ENCODE measurements at places on chromosomes 13 and 19.

- no peak for DNase-seq
Measured at GRCh38 chr13:28327373-28328270, 167.3 kb downstream of the FLT1 start.

- DNase-seq = no peak
Measured at GRCh38 chr13:95444006-95444730, 108.4 kb upstream of the CLDN10 start.

DNA sequence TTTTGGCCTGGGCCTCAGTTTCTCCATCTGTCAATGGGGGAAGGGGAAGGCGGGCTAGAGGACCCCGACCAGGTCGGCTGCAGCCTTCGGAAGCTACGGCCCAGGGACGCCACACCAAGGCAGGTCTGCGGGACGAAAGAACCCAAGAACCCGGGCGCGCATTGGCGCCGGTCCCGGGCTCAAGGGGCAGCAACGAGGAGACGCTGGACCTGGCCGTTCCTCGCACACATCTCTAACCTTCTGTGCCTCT, 739 bp upstream of the ILF3 start:
- no peak for DNase-seq

DNA sequence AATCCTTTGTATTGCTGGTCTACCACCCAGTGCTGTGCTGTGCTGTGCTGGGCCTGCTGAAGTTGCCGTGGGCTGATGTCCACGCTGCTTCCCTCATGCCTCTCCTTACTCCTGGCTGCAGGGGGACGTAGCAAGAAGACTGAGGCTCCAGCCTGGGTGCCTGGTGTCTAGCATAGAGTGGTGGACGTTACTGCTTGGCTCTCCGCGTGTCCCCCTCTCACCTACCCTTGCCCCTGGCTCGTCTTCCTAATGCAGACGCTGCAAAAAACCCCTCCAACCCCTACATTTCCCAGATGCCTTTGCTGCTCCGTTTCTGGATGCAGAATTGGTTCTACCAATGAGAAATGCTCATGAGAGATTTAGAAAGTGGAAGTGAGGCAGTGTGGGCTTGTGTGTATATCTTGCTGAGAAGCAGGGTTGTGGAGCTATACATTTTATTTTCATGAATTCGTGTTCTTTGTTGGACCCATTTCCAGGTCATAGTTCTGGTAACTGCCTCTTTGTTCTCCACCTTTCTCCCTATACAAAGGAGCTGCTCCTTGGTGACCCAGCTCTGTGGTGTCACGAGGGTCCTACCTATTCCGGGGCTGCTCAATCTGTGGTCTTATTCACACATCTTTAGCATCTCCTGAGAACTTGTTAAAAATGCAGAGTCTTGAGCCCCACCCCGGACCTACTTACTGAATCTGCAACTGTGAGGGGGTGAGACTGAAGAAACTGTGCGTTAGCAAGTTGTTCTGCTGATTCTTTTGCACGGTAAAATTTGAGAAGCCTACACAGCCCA, 7.9 kb upstream of the DENND1C start:
- no peak for DNase-seq

GRCh38 chr19:22608441-22608840, 25.7 kb upstream of the ZNF492 start:
- no peak for DNase-seq

- DNase-seq = no peak
Measured at GRCh38 chr13:99548448-99548847, 47.2 kb downstream of the TM9SF2 start.

DNA sequence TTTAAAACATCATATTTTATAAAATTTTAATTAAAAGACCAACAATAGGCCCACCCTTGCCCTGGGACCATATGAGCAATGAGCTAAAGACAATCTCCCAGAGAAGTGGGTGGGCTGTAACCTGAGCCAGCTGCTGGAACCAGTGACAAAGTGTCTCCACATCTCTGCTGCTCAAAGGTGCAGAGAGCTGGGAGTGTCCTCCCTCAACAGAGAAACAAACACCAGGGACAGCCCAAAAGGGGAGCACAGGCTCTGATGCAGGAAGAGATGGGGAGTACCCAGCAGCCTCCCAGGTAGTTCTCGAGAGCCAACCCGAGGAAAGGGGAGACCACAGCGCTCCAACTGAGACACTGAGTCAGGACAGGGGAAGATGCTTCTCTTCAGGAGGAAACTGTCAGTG, 39.1 kb downstream of the DOCK9 start:
- DNase-seq = no peak

- no peak for DNase-seq
Measured at GRCh38 chr19:53007606-53008005, 6.1 kb upstream of the ERVV-1 start.

DNA sequence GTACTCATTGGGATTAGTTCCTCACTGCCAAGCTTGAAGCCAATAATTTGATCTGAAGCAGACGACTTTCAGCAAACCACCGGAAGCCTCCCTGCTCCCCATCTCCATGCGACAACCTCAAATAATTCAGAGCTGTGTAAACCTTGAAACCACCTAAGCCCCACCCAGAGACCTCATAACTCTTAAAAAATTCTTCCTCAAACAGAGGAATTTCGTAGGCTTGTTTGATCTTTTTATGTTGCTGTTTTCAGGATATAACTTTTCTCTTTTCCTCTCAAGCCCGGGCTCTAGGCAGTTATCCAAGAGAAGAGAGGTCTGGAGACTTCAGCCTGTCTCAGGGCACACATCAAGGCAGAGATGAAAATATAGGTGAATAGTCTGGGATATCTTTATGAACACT, 311.6 kb downstream of the KCNRG start:
- no peak for DNase-seq

DNA sequence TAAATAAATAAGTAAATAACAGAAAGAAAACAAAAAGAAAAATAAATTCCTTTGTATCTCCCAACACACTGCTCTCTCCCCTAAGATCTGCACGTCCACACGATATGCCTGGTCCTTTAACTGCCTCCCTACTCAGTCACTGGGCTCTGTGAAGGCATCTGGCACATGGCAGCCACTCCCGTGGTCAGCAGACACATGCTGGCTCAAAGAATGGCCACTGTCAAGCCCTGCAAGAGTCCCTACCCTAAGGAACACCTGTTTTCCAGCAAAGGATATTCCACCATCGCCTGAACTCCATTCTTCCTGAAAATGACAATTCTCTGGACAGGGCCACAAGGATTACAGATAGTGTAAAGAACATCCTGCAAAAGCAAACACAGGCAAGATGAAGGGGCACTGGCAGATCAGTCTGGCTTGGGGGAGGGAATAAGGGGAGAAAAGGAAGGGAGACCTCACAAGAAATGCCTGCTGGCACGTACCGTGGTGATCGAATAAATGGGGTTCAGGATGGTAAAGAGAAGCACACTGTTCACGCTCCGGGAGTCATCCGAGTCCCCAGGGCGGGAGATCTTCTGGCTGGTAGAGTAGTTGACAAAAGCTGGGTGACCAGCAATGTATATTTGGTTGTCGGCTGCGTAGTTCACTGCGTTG, 4.3 kb downstream of the HNRNPL start:
- no peak for DNase-seq

DNA sequence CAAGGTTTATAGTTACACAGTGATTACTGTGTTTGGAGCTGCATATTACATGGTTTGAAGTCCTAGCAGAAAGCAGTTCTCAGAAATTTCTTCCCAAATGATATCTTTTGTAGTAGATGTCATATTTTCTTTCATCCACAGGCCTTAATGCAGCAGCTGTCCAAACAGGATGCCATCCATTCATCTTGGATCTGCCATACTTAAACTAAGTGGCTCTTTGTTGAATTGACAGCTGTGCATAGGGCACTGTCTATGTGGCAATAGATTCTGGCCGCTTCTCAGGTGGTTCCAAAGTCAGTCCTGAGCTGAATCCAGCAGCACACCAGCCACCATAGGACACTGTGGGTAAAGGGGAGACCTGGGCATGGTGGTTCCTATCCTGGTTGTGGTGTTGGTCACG, 41.6 kb upstream of the SPRY2 start:
- peak; percentile 62 for DNase-seq

- no peak for DNase-seq
Measured at GRCh38 chr19:58034477-58034793, 610 bp downstream of the ZSCAN1 start.

DNA sequence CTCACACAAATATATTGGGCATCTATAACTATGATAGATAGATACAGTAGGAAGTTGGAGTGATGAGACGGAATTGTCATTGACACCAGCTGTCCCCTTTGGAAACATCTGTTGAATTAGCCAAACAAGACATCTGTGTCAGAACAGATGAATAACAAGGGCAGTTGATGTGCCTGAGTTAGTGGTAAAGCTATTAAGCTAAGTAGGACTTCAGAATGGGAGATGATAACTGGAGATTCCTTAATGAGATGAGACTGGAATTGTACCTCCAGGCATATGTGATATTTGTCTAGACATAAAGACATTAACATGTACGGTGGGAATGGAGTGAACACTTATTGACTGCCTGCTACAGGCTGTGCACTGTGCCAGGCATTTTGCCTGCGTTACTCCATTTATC, 78.7 kb downstream of the MBNL2 start:
- no peak for DNase-seq

- DNase-seq = no peak
Measured at GRCh38 chr13:35814605-35815011, 316.6 kb downstream of the DCLK1 start.

DNA sequence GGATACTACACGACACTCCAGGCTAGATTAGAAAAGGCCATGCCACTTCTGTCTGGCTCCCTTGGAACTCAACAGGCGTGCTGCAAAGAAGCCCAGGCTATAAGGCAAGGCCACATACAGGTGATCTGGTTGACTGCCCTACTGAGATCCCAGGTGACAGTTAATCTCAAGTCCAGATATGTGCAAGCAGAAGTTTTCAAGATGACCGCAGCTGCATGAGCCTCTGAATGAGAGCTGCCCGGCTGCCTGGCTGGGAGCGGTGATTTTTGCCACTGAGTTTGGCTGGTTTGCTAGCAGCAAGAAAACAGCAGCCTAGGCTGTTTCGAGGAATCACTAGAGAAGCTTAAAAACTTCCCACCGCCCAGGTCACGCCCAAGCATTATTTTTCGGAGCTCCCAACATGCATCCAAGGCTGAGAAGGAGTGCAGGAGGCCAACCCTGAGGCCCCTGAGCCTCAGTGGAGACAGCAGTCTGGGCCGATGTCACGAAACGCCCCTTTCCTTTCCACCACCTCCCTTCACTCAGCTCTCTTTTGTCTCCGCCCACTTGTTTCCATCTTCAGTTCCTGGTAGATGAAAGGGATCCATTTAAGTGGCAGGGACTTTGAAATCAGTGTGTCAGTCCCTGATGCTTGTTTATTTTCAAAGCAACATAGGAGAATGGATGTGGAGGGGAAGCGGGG, 14.0 kb upstream of the URI1 start:
- DNase-seq = no peak

DNA sequence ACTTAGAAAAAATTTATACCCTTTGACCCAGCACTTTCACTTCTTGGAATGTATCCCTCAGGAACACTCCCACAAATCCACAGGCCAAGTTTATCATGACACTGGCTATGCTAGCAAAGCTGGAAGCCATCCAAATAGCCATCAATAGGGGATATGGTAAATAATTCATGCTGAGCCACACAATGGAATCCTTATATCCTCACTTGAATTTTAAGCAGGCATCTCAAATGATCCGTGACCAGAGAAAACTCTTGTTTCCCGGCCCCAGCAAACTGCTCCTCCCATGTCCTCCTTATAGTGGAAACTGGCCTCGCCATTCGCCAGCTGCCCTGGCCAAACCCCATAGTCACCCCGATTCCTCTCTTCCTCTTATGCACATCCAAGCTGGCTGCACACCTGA, 37.6 kb downstream of the GRIK5 start:
- peak; percentile 84 for DNase-seq

DNA sequence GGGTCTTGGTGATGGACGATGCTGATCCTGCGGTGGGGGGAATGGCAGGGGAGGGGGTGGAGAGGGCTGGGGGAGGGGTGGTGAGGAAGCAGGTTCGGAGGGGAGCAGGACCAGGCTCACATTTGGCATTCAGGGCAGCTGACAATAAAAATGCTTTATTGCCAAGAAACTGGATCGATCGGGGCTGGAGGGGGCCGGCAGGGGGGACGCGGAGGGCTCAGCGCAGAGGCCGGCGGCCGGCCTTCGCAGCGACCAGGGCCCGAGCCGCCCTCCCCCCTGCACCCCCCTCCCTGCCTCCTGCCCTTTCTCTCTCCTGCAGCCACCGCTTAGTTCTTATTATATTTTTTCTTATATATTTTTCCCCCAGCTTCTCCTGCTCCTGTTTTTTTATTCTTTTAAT, 18.1 kb upstream of the POU2F2 start:
- peak; percentile 57 for DNase-seq

- DNase-seq = no peak
Measured at GRCh38 chr13:91318886-91319285, 28.6 kb upstream of the MIR17HG start.

DNA sequence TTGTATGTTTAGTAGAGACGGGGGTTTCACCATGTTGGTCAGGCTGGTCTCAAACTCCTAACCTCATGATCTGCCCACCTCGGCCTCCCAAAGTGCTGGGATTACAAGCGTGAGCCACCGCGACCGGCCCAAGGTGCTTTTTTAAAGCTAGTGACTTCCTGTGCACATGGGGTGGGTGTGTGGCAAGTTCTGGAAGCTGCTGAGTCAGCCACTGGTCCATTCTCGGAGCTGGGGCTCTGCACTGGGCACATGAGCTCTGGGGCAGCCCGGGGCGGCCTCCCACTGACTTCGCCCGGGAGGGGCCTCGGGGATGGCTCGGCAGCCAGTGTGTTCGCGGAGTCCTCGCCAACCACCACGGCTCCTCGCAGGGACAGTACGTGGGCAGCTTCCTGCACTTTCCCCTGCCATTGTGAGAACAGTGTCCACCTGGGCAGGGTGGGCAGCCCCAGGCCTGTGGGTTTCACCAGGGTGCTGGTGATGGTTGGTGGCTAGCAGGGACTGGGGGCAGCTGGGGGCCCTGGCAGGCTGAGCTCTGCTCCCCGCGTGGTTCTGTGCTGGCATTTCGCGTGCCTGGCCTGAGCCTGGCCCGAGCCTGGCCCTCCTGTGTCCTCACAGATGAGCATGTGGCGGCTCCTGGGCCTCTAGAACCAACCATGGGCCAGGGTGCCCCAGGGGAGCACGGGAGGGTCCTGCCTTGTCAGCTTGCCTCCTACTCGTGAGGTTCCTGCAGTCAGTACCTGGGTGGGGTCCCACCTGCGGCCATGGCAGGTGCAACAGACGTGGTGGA, 12.2 kb downstream of the CBARP start:
- DNase-seq = no peak

GRCh38 chr19:32877323-32877912, 7.9 kb upstream of the SLC7A9 start:
- DNase-seq = no peak

GRCh38 chr13:21434588-21434987, 24.5 kb downstream of the ZDHHC20 start:
- no peak for DNase-seq

- DNase-seq = no peak
Measured at GRCh38 chr13:23631311-23632047, 61.3 kb downstream of the TNFRSF19 start.

GRCh38 chr13:29758531-29759114, 91.8 kb downstream of the UBL3 start:
- DNase-seq = no peak

DNA sequence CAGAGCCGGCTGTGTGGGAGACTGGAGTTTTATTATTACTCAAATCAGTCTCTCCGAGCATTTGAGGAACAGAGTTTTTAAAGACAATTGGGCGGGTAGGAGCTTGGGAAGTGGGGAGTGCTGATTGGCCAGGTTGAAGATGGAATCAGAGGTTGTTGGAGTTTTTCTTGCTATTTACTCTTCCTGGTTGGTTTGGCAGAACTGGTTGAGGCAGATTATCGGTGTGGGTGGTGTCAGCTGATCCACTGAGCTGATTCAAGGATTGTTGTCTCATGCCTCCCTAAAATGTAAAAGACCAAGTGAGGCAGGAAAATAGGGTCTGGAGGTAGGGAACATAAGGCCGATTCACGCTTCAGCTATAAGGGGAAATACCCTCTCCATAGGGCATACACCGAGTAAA, 1.3 kb upstream of the TDRD12 start:
- DNase-seq = no peak
